ENCODE measurements at places on chromosomes 5 and 9.

DNA sequence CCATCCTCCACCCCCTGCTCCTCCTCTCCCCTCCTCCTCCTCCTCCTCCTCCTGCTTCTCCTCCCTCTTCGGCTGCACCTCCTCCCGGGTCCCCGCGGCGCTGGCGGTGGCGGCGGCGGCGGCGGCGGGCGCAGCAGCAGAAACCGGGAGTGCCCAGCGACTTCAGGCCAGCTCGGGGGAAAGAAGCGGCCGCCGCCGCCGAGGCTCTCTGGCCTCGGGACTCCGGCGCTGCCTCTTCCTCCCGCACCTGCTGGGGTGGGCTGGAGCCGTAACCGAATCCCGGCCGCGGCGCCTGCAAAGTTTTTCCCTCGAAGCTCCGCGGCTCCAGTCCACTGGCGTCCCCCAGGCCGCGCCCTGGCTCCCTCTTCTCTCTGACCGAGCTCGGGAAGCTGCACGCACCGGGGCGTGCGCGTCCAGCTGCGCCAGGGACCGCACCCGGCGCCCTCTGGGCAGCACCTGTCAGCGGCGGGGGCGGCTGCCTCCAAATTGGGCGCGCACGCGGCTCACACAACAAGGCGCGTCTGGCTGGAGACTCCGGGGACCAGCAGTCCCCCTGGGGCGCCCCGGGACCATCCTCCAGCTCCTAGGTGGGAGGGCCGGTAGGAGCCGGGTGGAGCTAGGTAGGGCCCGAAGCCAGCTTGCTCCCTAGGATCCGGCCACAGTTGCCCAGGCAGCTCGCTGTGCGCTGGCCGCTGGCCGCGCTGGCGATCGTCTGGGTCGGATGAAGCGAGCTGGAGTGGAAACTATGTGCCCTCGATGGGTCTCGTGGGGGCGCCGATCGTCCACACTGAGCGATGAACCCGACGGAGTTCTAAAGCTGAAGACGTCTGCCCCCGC, at the start of gene MCTP1:
Gene MCTP1 (minus strand): TSS at position 523 of the 837 bp plus-strand sequence.
- DNase-seq, result peak; percentile 0

- DNase-seq, result peak; percentile 11
Measured at GRCh38 chr5:18305288-18305924, 671.1 kb downstream of the TAF11L14 start.

- no peak for DNase-seq
Measured at GRCh38 chr5:68214482-68215207, 911 bp upstream of the PIK3R1 start.

GRCh38 chr5:570886-571285, 41.3 kb upstream of the CEP72 start:
- no peak for DNase-seq

GRCh38 chr5:33316773-33317172, 124.0 kb upstream of the TARS1 start:
- no peak for DNase-seq

- DNase-seq, result no peak
Measured at GRCh38 chr5:90424245-90424644, 14.7 kb upstream of the CETN3 start.

All from fibroblast of skin of abdomen (primary cell).